ENCODE measurements at places on chromosomes 11 and 22.

DNA sequence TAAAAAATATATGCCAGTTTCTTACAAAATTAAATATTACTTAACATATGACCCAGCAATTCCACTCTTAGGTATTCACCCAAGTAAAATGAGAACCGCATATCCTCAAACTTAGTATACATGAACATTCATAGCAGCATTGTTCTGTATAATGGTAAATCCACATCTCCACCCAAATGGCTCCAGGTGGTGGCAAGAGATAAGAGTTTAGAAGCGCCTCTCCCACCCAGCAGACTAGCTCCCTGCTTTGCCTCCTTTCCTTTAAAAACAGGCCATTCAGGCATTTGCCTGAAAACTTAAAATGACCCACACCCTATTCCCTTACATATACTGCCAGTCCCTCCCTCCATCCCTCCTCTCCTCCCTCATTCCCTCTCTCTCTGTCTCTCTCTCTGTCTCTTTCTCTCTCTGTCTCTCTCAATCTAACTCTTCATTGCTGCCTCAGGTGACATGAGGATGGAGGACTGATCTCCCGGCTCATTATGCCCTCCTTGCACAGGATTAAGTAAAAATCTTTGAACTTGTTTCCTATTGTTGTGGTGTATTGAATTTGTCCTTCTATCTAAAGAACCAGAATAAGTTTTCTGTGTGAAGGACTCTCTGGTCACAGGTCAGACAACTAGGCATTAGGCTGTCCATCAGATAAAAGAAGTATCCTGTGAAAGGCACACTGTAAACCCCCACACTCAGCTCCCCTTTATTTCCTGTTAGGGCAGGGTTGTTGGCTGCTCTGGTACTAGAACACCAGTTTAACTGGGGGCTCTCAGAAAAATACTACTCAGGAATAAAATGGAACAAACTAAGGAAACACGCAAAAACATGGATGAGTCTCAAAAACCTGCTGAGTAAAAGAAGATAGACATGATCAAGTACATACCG, 48.3 kb downstream of the RRP8 start:
- no peak for DNase-seq

GRCh38 chr22:48438800-48439559, 1388.7 kb downstream of the BRD1 start:
- DNase-seq: no peak

DNA sequence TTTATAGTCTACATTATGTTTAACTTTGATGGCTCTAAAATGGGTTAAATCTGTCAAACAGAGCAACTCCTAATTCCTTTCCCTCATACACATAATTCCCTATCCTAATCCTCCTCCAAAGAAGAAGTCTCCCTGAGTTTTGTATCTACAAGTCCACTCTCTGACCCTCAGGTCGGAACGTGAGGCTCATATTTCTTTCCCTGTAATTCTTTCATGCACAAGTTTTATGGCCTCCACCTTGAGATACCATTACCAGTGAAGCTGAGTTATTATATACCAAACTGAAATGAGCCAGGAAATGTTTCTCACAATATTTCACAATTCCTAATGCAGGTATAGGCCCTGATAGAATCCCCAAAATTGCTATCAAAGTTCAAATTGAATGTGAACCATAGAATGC, 106.4 kb downstream of the CASP12 start:
- no peak for DNase-seq

DNA sequence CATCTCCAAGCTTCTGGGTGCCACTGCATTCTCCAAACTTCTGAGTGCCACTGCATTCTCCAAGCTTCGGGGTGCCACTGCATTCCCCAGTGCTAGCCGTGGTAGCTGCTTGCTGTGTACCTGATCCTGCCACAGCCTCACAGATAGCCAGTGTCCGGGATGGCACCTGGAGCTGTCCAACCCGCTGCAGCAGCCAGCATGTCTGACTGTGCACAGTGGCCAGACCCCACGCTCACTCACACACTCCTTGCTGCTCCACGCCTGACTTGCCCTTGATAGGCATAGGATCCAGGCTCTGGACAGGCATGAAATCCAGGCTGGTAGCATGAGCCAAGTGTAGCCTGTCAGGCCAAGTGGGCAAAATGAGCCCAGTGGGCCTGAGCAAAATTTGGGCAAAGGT, 465.0 kb downstream of the GUCY1A2 start:
- no peak for DNase-seq

DNA sequence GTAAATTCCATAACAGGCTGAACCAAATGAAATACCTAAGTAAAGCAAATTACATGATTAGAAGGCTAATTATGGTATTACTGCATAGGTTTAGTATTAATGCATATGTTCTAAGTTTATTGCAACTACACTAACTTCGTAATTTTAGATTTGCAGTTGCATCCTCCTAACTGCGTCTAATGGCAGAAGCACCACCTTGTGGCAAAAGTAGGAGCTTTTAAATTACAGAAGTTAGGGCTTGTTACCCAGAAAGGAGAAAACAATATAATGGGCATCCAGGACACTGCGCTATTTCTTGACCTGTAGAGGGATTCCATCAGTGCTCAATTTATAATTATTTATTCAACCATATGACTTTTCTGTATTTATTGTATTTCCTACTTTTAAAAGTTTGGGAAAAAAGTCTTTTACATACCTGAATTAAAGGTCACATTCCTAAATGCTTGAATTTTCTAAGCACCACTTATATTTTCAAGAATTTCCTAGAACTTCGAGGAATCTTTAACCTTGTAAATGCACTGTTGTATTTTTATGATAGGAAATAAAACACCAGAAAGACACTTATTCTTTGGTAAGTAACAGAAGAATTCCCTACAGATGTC, 16.3 kb upstream of the GPR83 start:
- no peak for DNase-seq

DNA sequence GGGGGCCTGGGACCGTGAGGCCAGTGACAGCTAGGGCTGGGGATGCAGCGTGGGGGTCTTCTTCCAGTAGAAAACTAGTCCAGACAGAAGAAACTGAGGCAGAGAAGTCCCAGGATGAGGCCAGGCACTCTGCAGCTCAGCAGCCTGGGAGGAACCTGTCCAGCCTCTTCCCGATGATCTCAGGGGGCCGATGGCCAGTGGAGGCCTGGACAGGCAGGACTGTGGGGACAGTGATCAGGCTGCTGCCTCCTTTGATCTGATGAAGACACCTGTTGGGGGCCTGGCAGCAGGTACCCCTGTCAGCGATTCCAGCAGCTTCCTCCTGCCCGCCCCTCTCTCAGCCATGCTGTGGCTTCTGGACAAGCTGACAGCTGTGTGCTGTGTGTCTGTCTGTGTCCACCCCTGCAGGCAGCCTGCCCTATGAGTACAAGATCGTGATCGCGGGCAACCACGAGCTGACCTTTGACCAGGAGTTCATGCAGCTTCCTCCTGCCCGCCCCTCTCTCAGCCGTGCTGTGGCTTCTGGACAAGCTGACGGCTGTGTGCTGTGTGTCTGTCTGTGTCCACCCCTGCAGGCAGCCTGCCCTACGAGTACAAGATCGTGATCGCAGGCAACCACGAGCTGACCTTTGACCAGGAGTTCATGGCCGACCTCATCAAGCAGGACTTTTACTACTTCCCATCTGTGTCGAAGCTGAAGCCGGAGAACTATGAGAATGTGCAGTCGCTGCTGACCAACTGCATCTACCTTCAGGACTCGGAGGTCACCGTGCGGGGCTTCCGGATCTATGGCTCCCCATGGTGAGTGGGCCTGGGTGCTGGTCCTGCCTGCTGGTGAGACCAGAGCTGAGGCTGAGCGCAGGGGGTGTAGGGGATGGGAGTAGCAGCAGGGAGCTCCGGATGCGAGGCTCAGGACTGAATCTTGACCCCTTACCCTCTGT, 62.6 kb downstream of the MPPED1 start:
- DNase-seq: no peak

DNA sequence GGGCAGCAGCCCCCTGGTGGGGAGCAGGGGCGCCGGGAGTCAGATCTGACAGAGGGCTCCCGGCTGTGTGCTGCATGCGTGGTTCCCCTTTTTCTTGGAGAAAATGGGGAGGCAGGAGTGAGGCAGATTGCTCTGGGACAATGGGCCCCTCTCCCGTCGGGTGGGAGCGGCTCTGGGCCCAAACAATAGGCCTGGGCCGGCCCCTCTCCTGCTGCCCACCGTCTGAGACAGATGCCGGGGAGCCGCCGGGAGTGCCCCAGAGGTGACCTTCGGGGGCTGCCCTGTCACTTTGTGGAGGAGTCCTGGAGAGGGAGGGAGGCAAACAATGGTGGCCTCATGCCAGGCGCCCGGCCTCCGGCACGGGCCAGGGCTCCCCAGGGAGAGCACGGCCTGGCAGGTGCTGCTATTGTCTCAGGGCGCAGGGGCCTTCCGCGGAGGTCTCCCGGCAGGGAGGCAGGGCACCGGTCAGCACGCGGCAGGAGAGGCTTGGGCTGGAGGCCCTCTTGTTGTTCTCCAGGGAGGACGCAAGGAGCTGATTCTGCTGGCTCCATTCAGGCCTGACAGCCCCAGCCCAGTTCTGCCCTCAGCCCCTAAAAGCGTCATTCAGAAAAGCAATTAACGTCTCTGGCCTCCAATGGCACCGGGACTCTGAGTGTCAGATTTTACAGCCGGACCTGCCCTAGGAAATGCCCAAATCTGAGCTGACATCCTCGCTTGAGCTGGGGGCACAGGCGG, 44.8 kb downstream of the SMIM38 start:
- no peak for DNase-seq

GRCh38 chr11:14248580-14248981, 110.4 kb downstream of the RRAS2 start:
- DNase-seq: peak; percentile 40

DNA sequence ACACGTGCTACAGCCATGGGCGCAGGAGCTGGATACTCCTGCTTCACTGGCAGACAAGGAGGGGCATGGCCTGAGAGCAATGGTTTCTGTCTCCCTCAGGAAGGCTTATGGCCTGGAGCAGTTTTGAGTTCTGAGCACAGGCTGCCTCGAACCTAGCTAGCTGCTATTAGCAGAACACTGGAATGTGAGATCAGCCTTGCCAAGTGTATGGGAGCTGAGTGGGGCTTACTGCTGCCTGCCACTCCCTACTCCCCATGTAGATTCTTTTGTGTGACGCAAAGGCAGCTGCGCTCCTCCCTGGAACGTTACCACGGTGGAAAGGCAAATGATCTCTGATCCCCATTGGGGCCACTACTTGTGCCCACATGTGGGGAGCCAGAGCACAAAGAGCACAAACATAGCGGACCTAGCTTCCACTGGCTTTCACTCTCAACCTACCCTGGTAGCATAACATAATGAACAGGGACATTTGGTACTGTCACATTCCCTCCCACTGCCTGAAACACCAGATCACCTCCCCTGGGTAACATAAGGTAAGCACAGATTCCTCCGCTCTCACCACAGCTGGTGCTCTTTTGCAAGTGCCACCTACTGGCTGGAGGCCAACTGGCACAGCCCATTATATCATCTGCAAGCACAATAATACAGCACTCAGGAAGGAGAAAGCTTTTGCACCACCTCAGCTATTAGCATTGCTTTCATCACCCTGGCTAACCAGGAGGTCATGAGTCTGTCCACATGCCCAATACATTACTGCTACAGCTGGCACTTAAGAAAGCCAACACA, 84.6 kb upstream of the GUCY1A2 start:
- no peak for DNase-seq

DNA sequence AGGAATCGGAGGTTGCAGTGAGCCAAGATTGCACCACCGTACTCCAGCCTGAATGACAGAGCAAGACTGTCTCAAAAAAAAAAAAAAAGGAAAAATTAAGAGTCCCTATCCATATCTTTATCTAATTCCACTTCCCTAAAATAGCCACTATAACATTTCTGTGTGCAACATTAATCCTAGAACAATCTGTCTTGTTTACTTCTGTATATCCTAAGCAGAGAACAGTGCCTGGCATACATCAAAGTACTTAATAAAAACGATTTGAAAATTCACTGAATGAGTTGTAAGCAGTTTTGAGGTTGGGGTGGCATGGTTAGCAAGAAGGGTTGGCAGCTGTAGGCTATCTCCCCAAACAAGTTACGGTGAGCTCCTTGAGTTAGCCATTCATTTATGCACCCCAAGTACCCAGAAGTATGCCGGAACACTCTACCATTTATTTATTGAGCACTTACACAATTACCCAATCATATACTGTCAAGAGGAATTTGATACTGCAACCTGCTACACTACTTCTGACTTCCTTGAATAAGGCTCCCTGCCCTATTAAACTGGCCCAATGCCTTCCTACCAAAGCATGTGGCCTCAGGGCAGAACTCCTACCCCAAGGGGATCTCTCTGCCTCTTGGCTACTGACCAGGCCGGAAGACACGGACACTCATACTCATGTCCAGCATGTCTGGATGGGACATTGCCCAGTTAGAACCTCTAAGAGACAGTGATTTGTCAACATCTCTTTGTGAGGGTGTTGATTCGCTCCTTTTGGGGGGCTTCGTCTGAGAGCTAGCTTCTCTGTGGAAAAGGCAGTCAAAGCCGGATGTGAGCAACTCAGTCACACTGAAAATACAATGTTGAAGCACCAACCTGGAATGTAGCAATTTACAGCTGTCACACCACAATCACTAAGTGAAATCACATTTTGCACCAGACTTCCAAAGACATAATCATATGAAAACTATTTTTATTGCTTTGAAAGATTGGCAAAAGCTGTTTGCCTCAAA, 16.3 kb upstream of the TMEM41B start:
- no peak for DNase-seq

- no peak for DNase-seq
Observed at GRCh38 chr11:133936592-133936991, 20.2 kb downstream of the IGSF9B start.

DNA sequence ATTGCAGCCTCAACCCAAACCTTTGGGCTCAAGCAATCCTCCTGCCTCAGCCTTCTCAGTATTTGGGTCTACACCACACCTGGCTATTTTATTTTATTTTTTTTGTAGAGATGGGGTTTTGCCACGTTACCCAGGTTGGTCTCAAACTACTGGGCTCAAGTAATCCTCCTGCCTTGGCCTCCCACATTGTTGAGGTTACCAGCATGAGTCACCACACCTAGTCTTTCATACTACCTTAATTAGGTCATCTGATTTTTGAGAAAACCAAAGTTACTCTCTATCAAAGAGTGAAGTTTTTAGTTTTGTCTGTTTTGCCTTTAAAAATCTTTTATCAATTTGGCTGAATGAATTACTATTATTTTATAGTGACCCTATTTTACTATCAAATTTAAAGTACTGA, 335.6 kb upstream of the LRRC4C start:
- no peak for DNase-seq

- no peak for DNase-seq
Observed at GRCh38 chr11:19558189-19558986, 154.2 kb upstream of the NAV2 start.

GRCh38 chr11:117902001-117902845, 25.8 kb upstream of the FXYD6 start:
- DNase-seq: no peak

All from kidney (tissue), 22 donors.